ENCODE measurements at places on chromosomes 12 and 14. TPM values are rescaled to one million over a fixed set of nuclear protein-coding genes. Genes with fewer than 3 reads are reported as not detected.

GRCh38 chr12:128807161-128807724 lies 16.5 kb downstream of the SLC15A4 start:
- DNase-seq, result no peak

GALNT4 gene
- 18.5 TPM for total RNA-seq

- no peak for DNase-seq
Observed at GRCh38 chr12:96890331-96890730, 16.7 kb upstream of the NEDD1 start.

DNA sequence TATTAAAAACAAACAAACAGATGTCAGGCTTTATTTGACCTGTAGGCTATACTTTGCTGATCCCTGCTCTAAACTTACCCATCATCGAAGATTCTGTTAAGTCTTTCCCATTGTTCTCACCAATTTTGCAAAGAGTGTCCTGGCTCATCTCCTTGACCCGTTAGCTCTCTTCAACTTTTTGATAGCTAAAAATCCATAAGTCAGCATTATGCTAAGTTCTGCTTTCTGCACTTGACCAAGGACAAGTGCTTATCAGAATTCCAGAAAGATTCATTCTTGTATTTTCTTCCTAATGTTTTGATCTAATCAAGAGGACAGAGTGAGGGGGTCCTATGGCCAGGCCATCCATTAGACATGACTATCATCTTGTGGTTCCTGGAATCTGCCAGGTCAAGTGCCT lies 503.5 kb downstream of the FUT8 start:
- no peak for DNase-seq
